ENCODE measurements at places on chromosomes 2 and 18.

DNA sequence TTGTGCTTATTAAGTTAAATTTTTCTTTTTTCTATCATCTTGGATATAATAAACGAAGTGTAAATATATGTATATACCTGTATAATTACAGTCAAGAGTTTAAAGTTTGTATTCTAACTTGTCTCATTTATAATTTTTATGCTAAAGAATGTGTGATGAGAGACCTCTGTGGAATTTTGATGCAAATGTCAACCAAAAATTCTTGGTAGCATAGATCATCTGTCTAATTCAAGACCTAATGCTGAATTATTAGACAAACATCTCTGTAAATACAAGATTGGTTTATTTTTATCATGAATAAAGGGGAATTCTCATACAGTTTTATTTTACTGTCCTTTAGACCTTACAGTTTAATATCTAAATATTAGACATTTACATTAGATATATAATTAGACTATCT lies 149.2 kb upstream of the VWC2L start:
- no peak for DNase-seq

- no peak for DNase-seq
Measured at GRCh38 chr18:8707556-8708300, 2.4 kb downstream of the MTCL1 start.

DNA sequence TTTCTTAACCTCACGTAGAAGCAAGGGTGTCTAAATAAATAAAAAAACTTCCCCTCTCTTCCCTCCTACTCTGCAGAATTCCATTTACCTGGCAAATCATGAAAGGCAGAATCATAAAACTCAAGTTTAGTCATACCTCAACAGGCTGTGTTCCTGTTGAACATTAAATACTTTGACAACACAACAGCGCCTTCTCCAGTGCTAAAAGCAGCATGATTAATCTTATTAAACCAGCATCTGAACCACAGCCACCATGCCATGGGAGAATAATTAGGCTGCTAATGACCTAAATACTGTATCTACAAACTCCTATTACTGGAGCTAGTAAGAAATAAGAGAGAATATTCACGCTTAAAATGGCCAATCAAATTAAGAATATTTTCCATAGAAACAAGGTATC lies 68.1 kb downstream of the CDH2 start:
- DNase-seq = no peak

DNA sequence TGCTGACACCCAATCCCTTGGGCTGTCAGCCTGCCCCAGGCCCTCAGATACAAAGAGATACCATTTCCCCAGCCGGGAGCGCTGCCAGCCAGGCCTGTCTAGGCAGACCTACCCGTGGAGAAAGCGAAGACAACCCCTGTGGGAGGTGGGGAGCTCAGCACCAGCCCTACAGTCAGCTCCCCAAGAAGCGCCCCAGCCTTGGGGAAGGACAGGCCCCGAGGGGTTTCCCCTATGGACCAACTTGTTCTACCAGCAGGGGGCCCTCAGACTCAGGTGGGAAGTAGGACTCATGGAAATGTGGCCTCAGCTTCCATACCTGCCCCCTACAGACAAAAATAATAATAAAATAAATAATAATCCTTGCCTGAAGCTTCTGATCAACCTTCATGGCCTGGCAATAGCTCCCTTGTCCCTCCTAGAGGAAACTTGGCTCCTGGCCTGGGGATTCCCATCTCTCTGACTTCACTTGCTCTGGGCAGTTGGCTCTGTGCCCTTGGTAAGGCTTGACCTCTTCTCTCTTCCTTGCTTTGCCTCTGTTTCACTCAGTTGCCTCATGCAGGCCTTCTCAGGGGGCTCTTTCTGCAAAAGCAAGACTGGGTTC lies 7.0 kb downstream of the SLC35F6 start:
- DNase-seq = no peak

GRCh38 chr2:114542695-114543094 lies 100.3 kb downstream of the DPP10 start:
- DNase-seq = no peak

Measured in NCI-H1092 (cell line).